Heart left ventricle (tissue), 16 donors: ENCODE measurements at places on chromosomes 11 and 22. TPM values are rescaled to one million over a fixed set of nuclear protein-coding genes. Genes with fewer than 3 reads are reported as not detected.

Gene DDX17
- total RNA-seq: 170 TPM

Gene GALNT18
- 19.4 TPM for total RNA-seq

DNA sequence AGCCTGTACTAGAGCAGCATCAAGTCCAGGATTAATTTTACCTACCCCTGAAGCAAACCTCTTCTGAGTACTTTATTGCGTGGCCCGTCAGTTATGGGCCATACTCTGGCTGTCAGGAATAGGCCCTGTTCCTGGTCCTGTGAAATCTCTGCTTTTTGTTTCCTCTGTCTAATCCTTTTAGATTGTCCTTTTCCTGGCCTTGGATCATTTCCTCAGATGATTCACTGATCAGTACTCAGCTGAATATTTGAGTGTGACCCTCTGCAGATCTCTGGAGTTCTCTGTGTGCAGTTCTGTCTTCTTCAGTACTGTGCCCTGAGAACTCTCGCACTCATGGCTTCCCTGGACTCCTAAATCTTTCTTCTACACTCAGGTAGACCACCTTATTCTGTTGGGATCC, 123.5 kb downstream of the UVRAG start:
- DNase-seq: no peak
- H3K4me3 ChIP-seq: no peak overlapping the region
- no peaks in the 10 kb centered on the region for H3K27me3 ChIP-seq
- H3K27ac ChIP-seq: no peak overlapping the region
- H3K4me1 ChIP-seq: no peaks in the 10 kb centered on the region

DNA sequence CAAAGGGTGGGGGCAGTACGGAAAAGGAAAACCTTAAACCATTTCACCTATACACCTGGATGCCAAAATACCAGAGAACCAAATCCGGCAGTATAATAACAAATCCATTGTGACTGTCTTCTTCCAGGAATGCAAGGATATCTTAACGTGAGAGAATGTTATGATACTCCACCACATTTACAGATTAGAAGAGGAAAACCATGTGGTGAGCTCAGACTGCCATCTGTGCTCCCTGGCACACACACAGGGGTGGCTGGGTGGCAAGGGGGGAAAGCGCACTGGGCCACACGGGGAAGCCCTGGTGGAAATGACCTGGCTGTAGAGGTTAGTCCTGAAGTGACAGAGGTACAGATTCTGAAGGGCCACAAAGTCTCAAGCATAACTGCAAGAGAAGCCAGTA, 9.9 kb downstream of the EIF1AD start:
- H3K4me1 ChIP-seq: peaks cover 3% of the 10 kb centered on the region
- peaks cover 4% of the 10 kb centered on the region for H3K36me3 ChIP-seq
- H3K27ac ChIP-seq: no peak overlapping the region

DNA sequence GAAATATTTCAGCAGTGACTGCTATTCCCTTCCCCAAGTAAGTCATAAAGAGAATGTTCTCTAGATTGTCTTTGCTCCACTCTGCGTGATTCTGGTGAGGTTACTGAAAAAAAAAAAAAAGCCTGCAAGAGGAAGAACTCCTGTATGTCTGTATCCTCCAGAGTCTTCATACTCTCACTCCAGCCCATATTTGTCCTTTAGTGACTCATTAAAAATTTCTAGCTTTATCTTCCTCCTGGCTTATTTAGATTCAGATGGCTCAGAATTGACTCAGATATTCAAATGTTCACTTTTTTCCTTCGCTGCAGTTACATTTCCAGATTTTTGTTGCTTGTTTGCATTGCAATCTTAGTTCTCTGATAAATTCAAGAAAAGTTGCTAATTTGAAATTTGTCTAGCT, 76.3 kb upstream of the CNTN5 start:
- DNase-seq: no peak
- H3K36me3 ChIP-seq: no peaks in the 10 kb centered on the region
- H3K4me3 ChIP-seq: no peak overlapping the region
- H3K27ac ChIP-seq: no peak overlapping the region
- no peaks in the 10 kb centered on the region for H3K27me3 ChIP-seq
